Fibroblast of upper back skin (primary cell): ENCODE measurements at places on chromosomes 6 and 20.

DNA sequence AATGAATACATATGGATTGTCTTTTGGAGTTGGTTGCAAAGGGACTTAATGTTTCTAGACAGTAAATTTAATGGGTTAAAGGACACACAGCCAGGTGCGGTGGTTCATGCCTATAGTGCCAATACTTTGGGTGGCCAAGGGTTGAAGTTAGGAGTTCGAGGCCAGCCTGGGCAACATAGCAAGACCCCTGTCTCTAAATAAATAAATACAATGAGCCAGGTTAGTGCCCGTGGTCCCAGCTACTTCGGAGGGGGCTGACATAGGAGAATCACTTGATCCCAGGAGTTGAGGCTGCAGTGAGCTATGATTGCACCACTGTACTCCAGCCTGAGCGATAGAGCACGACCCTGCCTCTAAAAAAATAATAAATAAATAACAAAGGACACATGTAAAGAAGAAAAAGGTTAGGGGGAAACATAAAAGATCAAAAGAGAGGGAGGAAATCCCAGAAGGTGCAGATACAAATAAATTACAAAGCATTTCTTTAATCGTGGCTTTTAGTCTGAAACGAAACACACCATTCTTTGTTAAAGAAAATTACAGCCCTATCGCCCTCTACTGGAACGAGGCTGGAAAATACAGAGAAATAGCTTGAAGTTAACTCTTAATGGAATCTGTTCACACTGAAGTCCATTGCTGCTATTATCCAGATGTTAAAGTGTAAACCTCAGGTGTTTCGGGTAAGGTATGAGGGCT is 42.6 kb upstream of the SCML4 start:
- peak; percentile 39 for DNase-seq

- peak; percentile 48 for DNase-seq
Observed at GRCh38 chr20:31719644-31720485, 2.8 kb downstream of the BCL2L1 start.

DNA sequence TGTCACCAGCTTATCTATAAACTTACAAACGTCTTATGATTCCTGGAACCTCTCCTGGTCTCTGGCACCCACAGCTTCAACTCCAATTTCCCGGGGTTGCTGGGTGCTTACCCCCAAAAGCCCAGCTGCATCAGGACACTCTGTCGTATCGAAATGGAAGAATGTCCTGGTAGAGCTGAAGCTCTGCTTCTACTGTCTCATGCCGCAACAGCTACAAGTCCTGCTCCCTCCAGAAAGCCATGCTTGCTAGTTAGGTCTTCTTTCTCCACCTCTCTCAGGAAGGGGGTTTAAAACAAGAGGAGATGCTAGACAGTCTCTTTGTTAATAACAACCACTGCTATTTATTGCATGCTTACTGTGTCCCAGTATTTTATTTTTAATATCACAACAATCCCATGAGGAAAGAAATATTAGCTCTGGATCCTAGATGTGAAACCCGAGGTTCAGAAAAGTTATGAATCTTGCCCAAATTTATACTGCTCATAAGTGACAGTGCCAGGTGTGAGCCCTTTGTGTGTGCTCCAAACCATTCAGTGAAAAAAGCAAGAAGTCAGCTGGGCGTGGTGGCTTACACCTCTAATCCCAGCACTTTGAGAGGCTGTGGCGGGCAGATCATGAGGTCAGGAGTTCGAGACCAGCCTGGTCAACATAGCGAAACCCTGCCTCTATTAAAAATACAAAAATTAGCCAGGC is 82.3 kb upstream of the GCM1 start:
- no peak for DNase-seq

DNA sequence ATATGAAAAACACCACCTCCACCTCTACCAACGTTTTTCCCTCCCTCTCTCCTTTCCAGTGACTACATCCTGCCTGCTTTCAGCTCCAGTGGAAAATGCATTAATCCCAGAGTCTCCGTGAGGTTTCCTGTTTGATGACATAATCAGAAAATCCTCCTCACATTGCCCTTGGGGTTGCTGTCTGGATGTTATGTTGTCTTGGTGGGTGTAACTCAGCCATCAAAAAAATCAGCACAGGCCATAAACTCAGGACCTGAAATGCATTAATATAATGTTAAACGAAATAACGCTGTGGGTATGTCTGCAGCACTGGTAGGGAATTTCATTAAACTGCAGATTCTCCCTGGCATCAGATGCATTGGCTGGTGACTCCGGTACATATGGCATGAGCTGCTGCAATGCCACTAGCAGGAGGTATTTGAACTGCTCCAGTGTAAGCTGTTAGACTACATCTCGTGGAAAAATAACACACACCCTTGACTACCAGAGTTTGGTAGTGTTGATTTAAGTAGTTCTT is 297.8 kb downstream of the PRL start:
- peak; percentile 88 for DNase-seq

DNA sequence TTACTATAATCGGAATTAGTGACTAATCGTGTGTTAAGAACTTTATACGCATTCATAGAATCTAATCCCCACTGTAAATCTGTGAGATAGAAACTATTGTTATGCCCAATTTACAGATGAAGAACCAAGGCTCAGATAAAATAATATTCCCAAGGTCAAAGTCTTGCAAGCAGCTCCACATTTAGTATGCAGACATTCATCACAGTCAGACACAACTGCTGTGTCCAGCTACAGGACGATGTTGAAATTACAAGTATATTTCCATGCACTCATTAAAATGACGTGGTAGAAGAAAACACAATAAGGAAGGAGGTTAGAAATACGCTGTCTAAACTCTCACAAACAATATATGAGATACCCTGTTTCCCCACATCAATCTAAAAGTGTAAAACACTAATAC is 82.5 kb downstream of the PREX1 start:
- DNase-seq, result no peak

DNA sequence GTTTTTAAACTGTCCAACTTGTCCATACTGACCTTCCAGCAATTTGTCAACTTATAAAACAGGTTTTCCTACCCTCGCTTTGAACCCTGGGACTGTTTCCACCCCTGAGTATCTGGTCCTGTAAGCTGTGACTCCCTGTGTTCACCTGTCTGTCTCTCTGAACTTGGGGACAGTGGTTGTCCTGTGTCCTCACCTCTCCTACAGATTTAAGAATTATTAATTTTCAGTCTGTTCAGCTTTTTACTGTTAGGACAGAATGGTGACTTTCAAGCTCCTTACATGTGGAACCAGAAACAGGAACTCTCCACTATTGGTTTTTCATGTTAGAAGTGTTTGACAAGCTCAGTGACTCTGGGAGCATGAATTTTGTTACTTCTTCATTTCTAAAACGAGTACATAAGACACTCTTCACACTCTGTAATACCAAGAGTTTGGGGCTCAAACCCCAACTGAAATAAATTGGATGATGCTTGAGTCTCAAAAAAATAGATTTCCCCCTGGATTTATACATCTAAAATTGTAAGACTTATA is 713.9 kb downstream of the COL12A1 start:
- no peak for DNase-seq

- no peak for DNase-seq
Observed at GRCh38 chr6:137261761-137262160, 42.6 kb upstream of the IFNGR1 start.

- DNase-seq, result no peak
Observed at GRCh38 chr6:144152334-144152900, 2.1 kb downstream of the STX11 start.

- no peak for DNase-seq
Observed at GRCh38 chr20:57398231-57398821, 7.1 kb downstream of the RBM38 start.

DNA sequence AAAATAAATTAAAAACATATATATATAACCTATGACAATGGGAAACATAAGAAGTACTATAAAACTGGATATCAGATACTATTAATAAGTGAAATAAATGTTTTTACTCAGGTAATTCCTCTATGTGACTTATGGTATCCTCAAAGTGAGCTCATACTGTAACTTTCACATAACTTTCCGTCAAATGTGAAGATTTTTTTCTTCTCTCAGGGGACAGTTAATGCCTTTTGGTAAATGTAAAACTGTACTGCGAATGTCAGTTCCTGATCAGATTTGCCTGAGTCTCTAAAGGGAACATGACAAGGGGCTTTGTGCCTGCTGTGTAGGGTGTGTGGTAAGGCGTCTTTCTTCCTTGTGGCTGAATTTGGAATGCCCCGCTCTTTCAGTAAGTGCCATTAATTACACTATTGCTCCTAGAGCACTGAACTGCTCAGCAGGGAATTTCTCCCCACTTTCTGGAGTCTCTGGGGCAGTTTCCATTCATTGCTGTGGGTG is 271.8 kb downstream of the PRL start:
- no peak for DNase-seq

DNA sequence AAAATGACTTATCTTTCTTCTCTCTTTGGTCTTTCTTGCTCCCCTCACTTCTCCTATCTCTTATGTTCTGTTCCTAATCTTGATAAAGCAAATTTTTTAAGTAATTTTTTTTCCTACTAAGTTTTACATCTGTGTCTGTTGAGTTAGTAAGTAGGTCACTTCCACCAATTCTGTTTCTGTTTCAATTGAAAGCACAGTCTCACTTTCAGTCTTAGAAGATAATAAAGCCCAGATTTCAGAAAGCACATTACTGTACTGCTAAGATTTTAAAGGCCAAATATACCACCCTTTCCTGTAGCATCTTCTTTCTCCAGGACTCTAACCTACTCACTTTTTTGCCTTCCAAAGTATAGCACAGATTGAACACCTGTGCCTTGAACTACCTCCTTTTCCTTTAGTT is 866.1 kb upstream of the ADGRB3 start:
- no peak for DNase-seq
